ENCODE measurements at places on chromosomes 11 and 22.
A peak's percentile ranks its signal among the peaks of the same experiment; 100 is the strongest.

DNA sequence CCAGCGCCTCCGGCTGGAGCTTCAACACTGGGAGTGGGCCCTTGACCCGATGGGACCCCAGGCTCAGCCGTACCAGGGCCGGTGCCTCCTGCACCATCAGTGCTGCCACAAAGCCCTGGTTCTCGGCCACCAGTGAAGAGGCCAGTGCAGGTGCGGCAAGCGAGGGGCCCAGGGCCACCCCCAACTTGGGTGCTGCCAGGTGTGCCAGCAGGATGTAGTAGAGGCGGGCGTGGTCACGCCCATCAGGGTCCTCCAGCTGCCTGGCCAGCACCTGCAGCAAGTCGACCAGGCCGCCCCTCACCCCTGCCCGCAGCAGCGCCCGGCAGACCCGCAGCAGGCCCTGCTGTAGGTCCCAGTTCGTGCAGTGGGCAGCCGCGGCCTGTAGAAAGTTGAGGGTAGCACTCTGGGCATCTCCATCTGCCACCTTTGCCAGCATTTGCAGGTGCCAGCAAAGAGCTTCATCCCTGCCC, 2.3 kb downstream of the AP5B1 start:
- DNase-seq = no peak

- DNase-seq = no peak
Measured at GRCh38 chr22:50157709-50158375, 12.7 kb upstream of the PANX2 start.

- DNase-seq = no peak
Measured at GRCh38 chr11:1534682-1535081, 37.4 kb downstream of the DUSP8 start.

DNA sequence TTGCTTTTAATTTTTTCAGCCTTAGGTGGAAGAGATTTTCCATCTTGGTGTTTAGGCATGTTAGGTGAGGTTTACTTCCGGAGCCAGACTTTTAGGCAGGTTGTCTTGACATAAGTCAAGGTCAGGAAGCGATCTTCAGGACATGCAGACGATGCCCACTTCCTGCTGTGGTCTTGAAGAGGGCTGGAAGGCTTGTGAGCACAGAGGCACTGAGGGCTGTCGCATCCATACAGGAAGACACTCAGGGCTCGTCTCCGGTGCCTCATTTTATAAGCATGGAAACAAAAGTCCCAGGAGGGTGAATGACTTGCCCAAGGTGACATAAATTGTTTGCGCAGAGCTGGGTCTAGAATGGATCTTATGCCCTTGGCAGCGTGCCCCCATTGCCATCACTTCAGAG, 30.8 kb downstream of the MARK2 start:
- DNase-seq = no peak

DNA sequence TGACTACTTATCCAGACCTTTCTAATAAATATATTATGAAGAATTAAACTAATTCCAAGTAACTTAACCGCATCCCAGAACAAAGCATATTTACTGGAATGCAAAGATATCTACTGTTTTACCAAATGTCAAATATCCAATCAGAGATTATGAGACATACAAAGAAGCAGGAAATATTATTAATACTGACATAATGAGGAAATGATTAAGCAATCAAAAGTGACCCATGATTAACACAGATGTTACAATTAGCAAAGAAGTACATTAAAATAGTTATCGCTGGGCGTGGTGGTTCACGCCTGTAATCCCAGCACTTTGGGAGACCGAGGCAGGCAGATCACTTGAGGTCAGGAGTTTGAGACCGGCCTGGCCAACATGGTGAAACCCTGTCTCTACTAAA, 105.2 kb downstream of the WNT7B start:
- no peak for DNase-seq

- DNase-seq = peak; percentile 5
Measured at GRCh38 chr11:119671561-119672015, 57.4 kb downstream of the NECTIN1 start.

GRCh38 chr11:70075836-70076235, 2.3 kb upstream of the ANO1 start:
- no peak for DNase-seq

DNA sequence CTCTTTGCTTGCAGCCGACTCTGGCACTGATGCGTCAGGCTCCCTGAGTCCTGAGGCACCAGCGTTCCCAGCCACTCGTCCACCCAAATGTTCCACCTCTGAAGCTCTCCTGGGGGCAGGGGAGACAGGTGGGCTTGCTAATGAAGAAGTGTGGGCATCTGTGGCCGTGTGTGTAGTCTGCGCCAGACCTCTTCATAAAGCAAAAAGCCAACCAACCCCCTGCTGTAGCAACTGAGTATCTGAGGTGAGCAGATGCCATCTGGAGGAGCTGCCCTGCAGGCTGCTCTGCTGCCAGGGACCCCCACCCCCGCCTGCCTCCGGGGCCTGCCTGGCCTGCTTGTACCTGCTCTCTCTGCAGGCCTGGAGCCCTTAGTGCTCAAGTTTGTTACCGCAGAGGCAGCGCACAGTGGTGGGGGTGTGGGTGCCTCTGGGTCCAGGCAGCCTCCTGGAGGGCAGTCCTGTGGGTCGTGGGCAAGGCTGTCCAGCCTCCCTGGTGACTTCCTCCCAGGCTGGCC, 272.5 kb downstream of the TBC1D22A start:
- no peak for DNase-seq

DNA sequence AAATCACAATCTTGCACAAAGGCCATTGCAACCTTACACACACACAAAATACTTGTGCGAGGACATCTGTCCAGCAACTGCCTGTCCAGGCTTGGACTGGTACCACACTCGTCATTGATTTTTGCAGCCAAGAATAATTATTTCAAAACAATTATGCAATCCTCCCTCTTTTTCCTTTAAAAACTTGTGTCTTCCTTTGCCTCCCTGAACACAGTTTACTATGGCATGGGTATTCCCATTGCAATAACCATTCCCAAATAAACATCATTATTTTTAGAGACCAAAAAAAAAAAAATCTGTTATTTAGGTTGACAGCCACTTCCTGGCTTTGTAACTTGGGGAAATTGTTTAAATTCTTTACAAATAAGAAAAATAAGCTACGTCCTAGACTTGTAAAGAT, 54.0 kb downstream of the C11orf91 start:
- DNase-seq = no peak

DNA sequence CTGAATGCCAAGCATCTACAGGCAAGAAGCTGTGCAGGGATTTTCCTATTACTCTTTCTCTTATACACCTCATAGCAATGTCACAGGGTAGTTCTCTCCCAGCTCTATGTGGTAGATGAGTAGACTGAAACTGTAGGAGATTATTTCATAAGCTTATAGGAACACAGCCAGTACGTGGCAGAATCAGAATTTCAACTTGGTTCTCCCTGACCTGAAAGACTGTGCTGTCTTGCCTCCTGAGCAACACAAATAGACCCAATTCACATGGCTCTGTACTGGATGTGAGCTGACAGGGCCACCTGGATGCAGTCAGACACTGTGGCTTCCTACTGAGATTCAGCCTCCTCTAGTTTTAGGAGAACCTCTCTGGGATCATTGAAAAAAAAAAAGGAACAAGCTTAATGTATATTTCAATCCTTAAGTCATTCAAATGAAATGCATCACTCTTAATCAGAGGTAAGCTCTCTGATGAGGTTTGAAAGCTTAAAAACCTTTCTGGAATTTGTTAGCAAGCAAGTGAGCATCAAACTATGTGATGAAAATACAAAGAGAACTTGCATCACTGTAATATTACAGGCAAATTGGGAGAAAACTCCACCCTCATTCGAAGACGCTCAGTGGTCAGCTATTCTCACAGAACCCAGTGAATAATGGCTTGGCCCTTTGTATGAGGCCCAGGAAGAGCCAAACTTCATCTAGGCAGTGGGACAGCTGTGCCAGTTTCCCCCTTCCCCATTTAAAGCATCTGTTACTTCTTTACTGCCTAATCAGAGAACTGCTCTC, 1039.3 kb downstream of the NTM start:
- no peak for DNase-seq

DNA sequence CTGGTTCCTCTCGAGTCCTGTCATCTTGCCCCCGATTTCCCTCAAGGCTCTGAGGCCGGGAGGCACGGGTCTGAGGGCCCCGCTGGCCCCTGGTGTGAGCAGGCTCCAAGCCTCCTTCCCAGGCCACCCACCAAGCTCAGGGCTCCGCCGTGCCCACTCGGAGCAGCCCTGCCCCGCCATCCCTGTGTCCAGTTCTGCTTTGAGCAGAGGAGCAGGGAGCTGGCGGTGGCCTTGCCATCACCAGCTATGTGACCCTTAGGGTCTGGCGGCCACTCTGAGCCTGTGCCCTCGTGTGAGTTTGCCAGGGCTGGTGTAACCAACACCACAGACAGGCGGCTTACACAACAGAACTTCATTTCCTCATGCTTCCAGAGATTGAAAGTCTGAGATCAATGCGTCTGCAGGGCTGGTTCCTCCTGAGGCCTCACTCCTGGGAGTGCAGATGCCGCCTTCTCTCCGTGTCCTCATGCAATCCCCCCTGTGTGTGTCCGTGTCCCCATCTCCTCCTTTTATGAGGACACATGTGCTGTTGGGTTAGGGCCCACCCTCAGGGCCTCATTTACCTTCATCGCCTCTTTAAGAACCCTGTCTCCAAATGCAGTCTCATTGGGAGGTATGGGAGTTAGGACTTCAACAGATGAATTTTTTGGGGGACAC, 36.5 kb upstream of the CELSR1 start:
- no peak for DNase-seq

DNA sequence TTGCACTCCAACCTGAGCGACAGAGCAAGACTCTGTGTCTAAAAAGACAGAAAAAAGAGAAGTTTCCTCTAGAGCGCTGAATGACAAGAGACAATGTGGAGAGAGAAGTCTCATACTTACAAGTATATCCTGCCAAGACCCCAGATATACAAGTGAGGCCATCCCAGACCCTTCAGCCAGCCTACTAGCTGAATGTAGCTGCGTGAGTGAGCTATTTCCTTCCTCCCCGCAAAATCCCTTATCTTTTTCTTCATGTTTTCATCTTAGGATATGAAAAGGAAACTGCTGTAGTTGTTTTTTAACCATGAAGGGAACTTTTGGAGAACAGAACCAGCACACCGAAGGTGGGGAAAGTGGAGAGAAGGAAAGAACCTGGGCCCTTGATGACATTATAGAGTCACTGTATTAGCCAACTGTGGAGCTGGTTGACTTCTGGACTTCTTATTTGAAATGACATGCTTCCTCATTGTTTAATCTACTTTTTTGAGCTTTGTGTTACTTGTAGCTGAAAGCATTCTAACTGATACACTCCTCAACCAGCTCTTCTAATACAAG, 4.4 kb upstream of the DDX17 start:
- DNase-seq = no peak

DNA sequence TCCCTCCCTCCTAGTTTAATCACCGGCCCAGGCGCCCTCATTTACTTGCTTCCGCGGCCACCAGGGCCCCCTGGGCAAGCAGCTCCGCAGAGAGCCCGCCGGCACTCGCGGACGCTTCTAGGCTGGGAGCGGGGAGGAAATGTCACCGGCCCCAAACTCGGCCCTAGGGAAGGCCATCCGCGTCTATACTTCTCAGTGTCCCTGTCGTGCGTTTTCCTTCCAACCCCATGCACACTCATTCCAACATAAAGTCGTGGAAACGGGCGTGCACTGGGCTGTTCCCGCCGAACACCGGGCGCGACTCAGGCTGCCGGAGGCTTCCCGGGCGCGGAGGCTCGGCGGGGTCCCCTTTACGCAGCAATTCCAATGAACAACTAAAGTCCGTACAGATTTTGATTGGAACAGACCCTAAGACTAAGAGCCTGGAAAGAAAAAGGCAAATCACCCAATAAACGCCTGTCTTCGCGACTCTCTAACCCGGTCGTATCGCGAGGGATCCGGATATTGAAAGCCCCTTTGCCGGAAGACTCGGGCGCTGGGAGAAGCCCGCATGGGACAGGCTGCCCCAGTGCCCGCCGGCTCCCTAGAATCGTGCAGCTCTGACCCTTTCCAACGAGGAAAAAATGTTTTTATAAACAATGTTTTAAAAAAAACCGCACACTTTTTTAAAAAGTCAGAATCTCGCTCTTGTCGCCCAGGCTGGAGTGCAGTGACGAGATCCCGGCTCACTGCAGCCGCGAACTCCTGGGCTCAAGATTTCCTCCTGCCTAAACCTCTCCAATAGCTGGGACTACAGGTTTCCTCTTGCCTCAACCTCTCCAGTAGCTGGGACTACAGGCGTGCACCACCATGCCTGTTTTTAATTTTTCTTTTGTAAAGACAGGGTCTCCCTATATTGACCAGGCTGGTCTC, 1.3 kb upstream of the BARX2 start:
- DNase-seq = no peak

DNA sequence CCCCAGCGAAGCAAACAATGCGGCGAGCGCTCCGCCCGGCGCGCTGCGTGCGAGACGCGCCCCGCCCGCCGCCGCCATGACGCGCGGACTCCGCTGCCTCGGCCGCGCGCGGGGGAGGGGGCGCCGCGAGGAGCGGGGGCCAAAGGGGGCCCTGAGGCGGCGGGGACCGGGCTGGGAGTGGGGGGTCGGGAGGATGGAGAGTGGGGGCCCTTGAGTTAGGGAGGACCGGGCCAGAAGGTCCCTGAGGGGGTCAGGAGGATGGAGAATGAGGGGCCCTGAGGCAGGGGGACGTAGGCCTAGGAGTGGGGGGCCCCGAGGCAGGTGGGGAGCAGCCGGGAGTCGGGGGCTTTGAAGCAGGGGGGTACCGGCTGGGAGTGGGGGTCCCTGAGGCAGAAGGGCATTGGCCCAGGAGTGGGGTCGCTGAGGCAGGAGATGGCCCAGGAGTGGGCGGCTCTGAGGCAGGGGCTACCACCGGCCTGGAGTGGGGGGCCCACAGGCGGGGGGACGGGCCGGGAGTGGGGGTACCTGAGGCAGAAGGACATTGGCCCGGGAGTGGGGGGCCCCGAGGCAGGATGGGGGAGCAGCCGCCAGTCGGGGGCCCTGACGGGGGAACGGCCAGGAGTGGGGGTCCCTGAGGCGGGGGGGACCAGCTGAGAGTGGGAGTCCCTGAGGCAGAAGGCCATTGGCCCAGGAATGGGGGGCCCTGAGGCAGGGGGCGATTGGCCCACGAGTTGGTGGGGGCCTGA, at the start of gene BRD1:
Gene BRD1, minus strand, starts transcription at position 21 of the 746 bp plus-strand sequence. CDS start 3,556 bp downstream, outside the sequence.
- DNase-seq = no peak

GRCh38 chr11:98180921-98181320, 839.8 kb upstream of the CNTN5 start:
- no peak for DNase-seq

GRCh38 chr11:28274216-28274615, 166.0 kb downstream of the METTL15 start:
- no peak for DNase-seq

GRCh38 chr11:125372911-125373310, 123.2 kb downstream of the FEZ1 start:
- DNase-seq = no peak

DNA sequence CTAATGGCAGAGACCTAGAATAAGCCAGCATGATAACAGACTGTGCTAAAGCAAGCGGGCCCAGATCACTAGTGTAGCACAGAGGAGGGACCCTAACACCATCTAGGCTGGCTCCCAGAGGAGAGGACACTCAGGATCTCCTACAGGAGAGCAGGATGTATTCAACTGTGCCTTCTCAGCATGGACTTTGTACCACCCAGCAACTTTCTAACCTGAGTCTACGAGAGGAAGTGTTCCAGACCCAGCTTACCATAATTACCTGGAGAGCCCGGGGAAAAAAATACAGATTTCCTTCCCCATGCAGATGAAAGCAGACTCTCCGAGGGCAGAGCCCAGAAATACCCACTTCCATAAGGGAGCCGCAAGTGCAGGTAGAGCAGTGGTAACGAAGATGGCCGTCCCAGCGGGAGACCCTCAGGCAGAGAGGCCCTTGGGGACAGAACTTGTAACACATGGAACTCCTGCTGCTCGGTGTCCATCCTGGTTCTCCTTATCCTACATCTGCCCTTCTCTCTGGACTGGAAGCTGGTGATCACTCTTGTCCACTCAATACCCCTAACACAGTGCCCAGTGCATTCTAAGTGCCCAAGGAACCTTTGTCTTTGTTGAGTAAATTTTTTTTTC, 20.2 kb downstream of the DDX25 start:
- DNase-seq = no peak

Data from fibroblast of the conjunctiva (primary cell).